ENCODE measurements at places on chromosomes 1 and 21. TPM values are rescaled to one million over a fixed set of nuclear protein-coding genes. Genes with fewer than 3 reads are reported as not detected.

The E2F2 gene
- total RNA-seq, result 4.9 TPM

DNA sequence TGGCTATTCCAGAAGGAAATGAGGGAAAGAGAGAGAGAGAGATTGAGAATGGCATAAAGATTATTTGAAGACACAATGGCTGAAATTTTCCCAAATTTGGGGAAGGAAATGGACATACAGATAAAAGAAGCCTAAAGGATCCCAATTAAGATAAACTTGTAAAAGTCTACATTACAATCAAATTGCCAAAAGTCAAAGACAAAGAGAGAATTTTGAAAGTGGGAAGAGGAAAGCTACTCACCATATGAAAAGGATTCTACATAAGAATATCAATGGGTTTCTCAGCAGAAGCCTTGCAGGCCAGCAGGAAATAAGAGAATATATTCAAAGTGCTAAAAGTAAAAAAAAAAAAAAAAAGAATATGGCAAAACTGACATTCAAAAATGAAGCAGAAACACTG lies 233.0 kb upstream of the NFIA start:
- no peak overlapping the region for H3K4me3 ChIP-seq
- no peaks in the 10 kb centered on the region for H3K27me3 ChIP-seq
- no peaks in the 10 kb centered on the region for H3K36me3 ChIP-seq
- H3K4me1 ChIP-seq, result peaks cover 4% of the 10 kb centered on the region

GRCh38 chr1:3054474-3054873 lies 14.5 kb upstream of the PRDM16 start:
- H3K36me3 ChIP-seq, result no peaks in the 10 kb centered on the region
- H3K4me1 ChIP-seq, result no peaks in the 10 kb centered on the region
- H3K27ac ChIP-seq, result no peak overlapping the region
- H3K4me3 ChIP-seq, result no peak overlapping the region
- H3K27me3 ChIP-seq, result peaks cover 9% of the 10 kb centered on the region
- DNase-seq, result no peak

DNA sequence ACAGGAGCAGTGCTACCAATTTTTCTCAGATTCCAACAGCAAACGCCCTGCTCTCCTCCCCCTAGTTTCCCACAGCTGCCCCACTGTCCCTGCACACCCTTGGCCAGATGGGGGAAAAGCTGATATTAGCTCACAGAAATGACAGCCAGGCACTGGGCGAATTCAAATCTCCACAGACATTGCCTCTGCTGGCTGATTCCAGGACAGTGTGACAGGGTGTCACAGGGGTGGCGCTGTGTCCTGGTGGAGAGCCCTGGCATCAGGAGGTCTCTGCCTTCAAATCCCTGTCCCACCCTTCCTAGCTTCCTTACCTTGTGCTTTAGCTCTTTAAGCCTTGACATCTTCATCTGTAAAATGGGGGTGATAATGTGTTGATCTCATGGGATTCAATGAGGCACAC lies 10.4 kb downstream of the OLIG1 start:
- no peaks in the 10 kb centered on the region for H3K36me3 ChIP-seq
- H3K4me3 ChIP-seq, result no peak overlapping the region
- no peak overlapping the region for H3K27ac ChIP-seq
- H3K27me3 ChIP-seq, result peaks cover 25% of the 10 kb centered on the region
- no peak for DNase-seq

- DNase-seq, result no peak
- H3K4me3 ChIP-seq, result no peak overlapping the region
- H3K27me3 ChIP-seq, result peaks cover 5% of the 10 kb centered on the region
- no peaks in the 10 kb centered on the region for H3K36me3 ChIP-seq
These were observed 19.7 kb upstream of the KCNC4 start for GRCh38 chr1:110190282-110190929.

- DNase-seq, result no peak
- H3K4me3 ChIP-seq, result no peak overlapping the region
- no peaks in the 10 kb centered on the region for H3K36me3 ChIP-seq
- H3K27me3 ChIP-seq, result no peaks in the 10 kb centered on the region
- H3K27ac ChIP-seq, result no peak overlapping the region
These were observed 64.7 kb downstream of the SETD4 start for GRCh38 chr21:35995522-35996088.

DNA sequence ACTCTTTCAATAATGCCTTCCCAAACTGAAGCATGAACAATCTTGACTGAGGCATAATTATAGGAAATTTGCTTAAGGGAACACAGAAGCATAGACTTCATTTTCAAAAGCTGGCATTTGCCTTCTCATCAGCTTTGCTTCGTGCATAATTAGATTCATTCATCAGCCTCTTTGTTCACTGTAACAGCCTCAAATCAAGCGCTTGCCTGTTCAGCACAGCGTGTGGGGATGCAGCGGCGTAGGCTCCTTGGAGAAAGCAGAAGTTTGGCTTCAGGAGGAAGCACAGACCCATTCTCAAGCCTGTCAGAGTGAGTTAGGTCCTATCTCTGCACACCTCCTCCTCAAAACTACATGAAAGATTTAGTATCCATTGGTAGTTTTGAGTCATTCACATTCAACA lies 246.4 kb upstream of the MAP1LC3C start:
- H3K27ac ChIP-seq, result no peak overlapping the region
- no peak overlapping the region for H3K4me3 ChIP-seq
- no peak for DNase-seq
- H3K36me3 ChIP-seq, result no peaks in the 10 kb centered on the region
- peaks cover 6% of the 10 kb centered on the region for H3K4me1 ChIP-seq

GRCh38 chr1:159171688-159172501 lies 480 bp downstream of the CADM3 start:
- no peaks in the 10 kb centered on the region for H3K4me1 ChIP-seq
- H3K4me3 ChIP-seq, result no peak overlapping the region
- H3K27me3 ChIP-seq, result peaks cover 11% of the 10 kb centered on the region
- no peak overlapping the region for H3K27ac ChIP-seq
- no peaks in the 10 kb centered on the region for H3K36me3 ChIP-seq

GRCh38 chr1:110433803-110434202 lies 17.1 kb upstream of the PROK1 start:
- no peaks in the 10 kb centered on the region for H3K4me1 ChIP-seq
- H3K27ac ChIP-seq, result peak overlapping the region; percentile 33

The FHAD1 gene
- total RNA-seq, result 25.9 TPM

The COL6A1 gene
- 224 TPM for total RNA-seq

GRCh38 chr1:172673761-172674160 lies 14.9 kb downstream of the FASLG start:
- H3K27me3 ChIP-seq, result no peaks in the 10 kb centered on the region
- DNase-seq, result no peak
- H3K4me1 ChIP-seq, result no peaks in the 10 kb centered on the region

The VAV3 gene
- total RNA-seq, result 7.2 TPM

The CD84 gene
- 10.8 TPM for total RNA-seq

- H3K27me3 ChIP-seq, result no peaks in the 10 kb centered on the region
- no peak for DNase-seq
- H3K4me3 ChIP-seq, result no peak overlapping the region
- no peaks in the 10 kb centered on the region for H3K4me1 ChIP-seq
- no peaks in the 10 kb centered on the region for H3K36me3 ChIP-seq
- no peak overlapping the region for H3K27ac ChIP-seq
These were observed 216.8 kb upstream of the CXADR start for GRCh38 chr21:17295997-17296396.

The ZNF648 gene
- 0.09 TPM for total RNA-seq

- no peaks in the 10 kb centered on the region for H3K4me1 ChIP-seq
- no peak overlapping the region for H3K27ac ChIP-seq
- no peaks in the 10 kb centered on the region for H3K36me3 ChIP-seq
- DNase-seq, result no peak
- H3K4me3 ChIP-seq, result no peak overlapping the region
These were observed 42.5 kb downstream of the PLPPR5 start for GRCh38 chr1:98962156-98962555.

DNA sequence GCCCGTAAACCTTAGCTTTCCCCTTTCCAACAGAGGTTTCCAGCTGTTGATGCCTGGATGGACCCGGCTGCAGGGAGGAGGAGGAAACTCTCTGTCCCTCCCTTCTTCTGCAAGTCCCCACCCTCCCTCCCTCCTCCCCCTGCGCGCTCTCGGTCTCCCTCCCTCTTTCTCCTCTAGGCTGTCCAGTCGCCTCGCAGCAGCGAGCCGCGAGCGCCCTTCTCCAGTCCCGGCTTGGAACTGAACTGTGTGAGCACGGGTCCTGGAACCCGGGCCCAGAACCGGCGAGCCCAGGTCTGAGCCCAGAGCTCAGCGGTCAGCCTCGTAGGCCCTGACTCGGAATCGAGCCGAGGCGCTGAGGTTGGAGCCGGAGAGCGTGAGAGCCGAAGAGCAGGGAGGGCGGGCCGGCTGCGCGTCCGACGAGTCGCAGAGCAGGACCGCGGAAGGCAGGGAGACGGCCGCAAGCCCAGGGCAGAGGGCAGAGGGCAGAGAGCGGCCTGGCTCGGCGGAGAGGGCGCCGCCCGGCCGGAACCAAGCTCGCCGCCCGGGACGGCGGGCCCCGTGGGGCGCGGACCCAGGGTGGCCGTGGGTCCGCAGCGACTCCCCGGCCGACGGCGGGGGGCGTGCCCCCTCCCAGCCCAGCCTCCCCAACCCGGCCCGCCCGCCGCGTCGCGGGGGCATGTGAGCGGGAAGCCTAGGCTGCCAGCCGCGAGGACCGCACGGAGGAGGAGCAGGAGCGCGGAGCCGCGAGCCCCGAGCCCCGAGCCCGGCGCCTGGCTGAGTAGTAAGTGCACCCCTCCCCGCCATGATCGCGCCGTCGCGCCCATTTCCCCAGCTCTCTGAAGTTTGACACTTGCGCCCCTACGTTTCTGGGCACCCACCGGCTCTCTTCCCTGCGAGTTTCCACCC lies at the start of gene SOX13:
Gene SOX13, plus strand, starts transcription at position 185 of the 906 bp plus-strand sequence. CDS start 39,801 bp downstream, outside the sequence.
- peak within 1 kb of the TSS; percentile 76 for H3K27ac ChIP-seq
- no peaks in the 10 kb centered on the region for H3K27me3 ChIP-seq
- no peaks in the 10 kb centered on the region for H3K36me3 ChIP-seq
- peak within 1 kb of the TSS; percentile 86 for H3K4me3 ChIP-seq
- H3K4me1 ChIP-seq, result peaks cover 16% of the 10 kb centered on the region

- no peak for DNase-seq
- H3K4me3 ChIP-seq, result no peak overlapping the region
- H3K36me3 ChIP-seq, result no peaks in the 10 kb centered on the region
- H3K27me3 ChIP-seq, result no peaks in the 10 kb centered on the region
- H3K4me1 ChIP-seq, result no peaks in the 10 kb centered on the region
- no peak overlapping the region for H3K27ac ChIP-seq
These were observed 22.8 kb upstream of the LBR start for GRCh38 chr1:225450491-225451191.

DNA sequence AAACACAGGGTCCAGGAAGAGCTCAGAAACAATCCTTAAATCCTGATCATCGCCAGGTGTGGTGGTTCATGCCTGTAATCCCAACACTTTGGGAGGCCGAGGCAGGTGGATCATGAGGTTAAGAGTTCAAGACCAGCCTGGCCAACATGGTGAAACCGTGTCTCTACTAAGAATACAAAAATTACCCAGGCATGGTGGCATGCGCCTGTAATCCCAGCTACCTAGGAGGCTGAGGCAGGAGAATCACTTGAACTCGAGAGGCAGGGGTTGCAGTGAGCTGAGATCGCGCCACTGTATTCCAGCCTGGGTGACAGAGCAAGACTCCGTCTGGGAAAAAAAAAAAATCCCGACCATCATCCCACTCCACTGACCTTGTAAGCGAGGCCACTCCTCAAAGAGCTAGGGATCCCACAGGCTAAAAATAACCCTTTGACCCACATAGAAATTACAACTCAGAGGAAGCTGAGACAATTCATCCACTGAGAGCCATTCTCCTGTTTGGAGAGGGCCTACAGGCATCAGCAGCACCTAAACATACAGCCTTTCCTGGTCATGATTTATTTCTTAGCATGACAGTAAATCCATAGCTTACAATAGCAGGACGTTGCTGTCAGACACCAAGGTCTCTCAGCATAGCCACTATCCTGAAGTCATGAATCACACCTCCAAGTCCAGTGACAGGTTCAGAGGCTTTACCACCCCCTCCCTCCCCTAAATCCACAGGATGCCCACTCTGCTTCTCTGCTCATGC lies 66.7 kb downstream of the TGFBR3 start:
- peak overlapping the region; percentile 71 for H3K27ac ChIP-seq
- H3K4me1 ChIP-seq, result peaks cover 48% of the 10 kb centered on the region
- no peaks in the 10 kb centered on the region for H3K36me3 ChIP-seq
- no peak overlapping the region for H3K4me3 ChIP-seq
- no peaks in the 10 kb centered on the region for H3K27me3 ChIP-seq
- DNase-seq, result no peak

The KCNQ4 gene
- 0.63 TPM for total RNA-seq

Measured in lung (tissue), 17 donors.